GM13977 (cell line): ENCODE measurements at places on chromosomes 5 and 9.

DNA sequence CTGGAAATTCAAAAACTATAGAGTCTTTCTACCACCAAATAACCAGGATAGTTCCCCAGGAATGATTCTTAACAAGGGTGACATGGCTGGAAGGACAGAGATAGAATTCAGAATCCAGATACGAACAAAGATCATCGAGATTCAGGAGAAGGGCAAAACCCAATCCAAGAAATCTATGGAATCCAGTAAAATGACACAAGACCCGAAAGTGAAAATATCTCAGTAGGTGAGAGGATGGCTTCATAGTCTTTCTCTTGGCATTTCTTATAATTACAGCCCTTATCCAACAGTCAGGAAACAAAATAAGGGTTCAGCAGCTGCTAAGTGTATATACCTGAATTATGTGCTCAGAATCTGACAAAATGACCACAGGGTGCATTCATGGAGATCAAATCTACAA, 81.8 kb downstream of the FAM174A start:
- DNase-seq, result no peak

- DNase-seq, result no peak
These were observed 196.3 kb downstream of the CSNK1G3 start for GRCh38 chr5:123708074-123708806.

DNA sequence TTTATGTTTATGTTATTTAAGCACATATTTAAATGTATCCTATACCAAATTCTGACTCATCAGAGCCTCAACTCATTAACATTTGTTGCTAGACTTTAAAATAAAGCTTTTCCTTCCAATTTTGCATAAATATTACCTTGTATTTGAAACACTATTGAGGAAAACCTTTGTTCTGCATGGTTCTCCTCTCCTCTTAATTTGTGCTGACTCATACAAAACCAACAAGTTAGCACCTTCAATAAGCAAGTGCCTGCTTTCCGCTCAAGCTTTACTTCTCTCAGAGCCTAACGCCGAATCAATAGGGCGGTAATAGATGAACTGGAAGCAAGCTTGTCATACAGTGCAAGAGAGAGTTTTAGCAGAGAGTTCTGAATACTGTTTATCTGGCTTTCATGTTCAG, 7.9 kb downstream of the AMACR start:
- DNase-seq, result no peak

- no peak for DNase-seq
These were observed 22.4 kb downstream of the RNF130 start for GRCh38 chr5:180049185-180049548.

DNA sequence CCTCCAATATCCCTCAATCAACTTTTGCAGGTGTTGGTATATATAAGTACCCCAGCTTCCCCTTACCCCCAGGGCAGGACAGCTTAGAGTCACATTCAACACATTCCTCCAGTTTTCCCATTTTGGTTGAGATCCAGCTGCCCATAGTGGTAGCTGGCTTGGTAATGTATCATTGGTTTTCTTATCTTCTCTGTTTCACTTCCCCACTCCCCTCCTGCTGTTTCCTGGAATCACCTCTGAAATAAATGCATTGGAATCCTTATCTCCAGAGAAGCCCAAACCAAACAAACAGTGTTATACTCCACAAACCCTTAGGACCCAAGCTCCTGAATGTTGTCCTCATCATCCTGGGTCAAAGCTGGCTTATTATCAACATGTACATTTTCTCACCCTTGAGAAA, 184.8 kb downstream of the TMEM38B start:
- no peak for DNase-seq
